Suprapubic skin (tissue), 4 donors: ENCODE measurements at places on chromosomes 7 and 10. TPM values are rescaled to one million over a fixed set of nuclear protein-coding genes. Genes with fewer than 3 reads are reported as not detected.

GRCh38 chr7:23022851-23023250 is 8.9 kb upstream of the HYCC1 start:
- no peak for DNase-seq

DNA sequence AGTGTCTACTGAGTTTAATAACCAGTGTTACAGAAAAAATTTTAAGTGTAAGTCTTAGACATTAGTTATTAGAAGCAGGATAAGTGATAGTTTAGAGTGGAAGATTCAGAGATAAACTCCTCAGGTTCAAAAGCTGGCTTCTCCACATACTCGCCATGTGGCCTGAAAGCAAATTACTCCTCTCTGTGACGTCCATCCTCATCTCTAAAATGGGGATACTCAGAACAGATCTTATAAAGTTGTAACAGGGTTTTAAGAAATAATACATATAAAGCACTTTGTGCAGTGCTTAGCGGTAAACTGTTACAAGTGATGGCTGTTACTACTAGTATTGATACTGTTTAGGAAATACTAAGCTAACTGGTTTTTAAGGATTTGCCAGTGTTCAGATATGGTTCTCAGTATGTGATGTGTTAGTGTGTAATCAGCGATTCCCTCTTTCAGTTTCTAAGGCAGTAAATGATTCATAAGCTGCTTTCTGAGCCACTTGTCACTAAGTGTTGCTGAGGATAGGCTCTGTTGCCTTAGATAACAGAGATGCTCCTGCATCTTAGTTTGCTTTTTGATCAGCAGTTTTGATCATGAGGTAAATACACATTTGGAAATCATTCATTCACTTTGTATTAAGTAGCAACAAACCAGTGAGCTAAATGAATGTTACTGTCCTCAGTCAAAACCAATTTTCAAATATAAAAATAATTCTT is 58.7 kb downstream of the CYP51A1 start:
- no peak for DNase-seq

- DNase-seq: no peak
Measured at GRCh38 chr7:27362026-27362425, 119.4 kb downstream of the EVX1 start.

DNA sequence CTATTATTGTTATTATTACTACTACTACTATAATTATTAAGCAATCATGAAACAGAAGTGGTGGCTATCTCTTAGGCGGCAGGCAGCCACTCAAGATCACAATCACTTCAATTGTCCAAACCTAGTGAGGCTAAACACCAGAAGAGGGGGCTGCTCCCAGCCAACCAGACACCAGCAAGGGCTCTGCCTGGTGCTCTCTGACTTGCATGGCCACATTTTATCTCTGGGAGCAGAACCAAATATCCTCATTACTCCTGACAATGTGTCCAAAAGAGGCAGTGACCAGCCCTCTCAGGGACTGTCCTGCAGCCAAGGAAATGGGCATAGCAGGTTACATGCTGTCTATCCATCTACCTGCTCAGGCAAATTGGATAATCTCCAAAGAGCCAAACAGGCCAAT is 187.4 kb upstream of the PDE1C start:
- DNase-seq: no peak

Gene CYP3A5
- 98.0 TPM for total RNA-seq

Gene SYT15
- 2.9 TPM for total RNA-seq
